ENCODE measurements at places on chromosomes 7 and 10.
A peak's percentile ranks its signal among the peaks of the same experiment; 100 is the strongest.

GRCh38 chr10:67827811-67828210, 10.2 kb downstream of the DNAJC12 start:
- DNase-seq, result no peak

- DNase-seq, result no peak
Measured at GRCh38 chr10:36023939-36024338, 381.8 kb upstream of the FZD8 start.

- DNase-seq, result no peak
Measured at GRCh38 chr7:44889086-44889781, 3.9 kb upstream of the PURB start.

DNA sequence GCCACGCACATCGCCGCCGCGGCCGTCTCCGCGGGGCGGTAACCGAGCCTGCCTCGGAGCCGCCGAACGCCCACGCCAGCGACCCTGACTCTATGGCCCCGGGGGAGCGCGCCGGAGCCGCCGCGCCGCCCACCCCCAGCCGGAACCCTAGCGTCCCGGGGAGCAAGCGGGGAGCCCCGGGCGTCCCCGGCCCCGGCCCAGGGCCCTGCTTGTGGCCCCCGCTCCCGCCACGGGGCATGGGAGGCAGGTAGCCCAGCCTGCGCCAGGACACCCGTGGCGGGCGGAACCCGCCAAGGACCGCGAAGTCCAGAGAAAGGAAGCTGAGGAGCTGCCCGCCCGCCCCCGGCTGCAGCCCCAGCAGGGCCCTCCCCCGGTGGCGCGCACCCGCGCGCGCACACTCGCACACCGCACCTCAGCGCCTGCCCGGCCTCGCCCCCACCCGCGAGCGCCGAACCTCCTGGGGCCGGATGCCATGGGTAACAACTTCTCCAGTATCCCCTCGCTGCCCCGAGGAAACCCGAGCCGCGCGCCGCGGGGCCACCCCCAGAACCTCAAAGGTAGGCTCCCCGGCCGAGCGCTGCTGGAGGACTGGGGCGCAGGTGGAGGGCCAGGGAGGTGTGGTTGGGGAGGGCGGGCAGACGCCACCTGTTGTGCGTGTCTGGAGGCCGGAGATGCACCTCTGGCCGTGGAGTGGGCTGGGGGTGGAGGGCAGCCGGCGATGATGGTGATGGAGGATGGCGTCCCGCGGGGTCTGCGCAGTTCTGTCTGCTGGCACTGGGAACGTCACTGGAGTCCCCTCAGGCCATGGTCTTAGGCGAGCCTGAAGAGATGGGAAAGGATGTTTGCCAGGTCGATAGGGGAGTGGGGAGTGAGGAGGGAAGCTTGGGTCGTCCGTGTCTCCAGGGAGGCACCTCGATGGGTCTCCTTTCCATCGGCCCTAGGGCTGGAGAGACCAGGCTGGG, 692 bp downstream of the NEURL1 start:
- DNase-seq, result peak; percentile 44

- no peak for DNase-seq
Measured at GRCh38 chr7:91827169-91827568, 53.3 kb downstream of the MTERF1 start.

DNA sequence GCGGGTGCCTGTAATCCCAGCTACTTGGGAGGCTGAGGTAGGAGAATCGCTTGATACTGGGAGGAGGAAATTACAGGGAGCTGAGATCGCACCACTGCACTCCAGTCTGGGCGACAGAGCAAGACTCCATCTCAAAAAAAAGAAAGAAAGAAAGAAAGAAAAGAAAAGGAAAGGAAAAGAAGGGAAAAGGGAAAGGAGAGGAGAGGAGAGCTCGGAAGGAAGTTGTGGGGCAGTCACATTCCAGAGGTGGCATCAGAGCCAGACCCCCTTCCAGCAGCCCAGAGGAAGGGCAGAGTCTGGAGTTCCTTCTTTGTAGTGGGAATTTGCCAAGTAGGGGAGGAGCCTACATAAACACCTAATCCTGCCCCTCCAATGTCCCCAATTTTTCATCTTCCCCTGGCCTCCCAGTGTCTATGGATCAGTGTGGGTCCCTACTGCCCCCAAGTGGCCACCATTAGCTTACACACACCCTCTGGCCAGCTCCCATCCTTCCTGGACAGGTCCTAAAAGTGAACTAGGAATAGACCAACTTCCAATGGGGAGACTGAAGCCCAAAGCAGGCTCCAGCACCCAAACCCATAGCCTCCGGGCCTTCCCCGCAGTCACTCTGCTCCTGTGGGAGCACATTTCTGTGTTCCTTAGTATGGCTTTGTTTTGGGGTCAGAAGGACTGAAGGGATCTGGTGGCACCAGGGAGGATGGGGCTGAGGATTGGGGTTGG, 39.6 kb upstream of the HSPB1 start:
- DNase-seq, result peak; percentile 61

DNA sequence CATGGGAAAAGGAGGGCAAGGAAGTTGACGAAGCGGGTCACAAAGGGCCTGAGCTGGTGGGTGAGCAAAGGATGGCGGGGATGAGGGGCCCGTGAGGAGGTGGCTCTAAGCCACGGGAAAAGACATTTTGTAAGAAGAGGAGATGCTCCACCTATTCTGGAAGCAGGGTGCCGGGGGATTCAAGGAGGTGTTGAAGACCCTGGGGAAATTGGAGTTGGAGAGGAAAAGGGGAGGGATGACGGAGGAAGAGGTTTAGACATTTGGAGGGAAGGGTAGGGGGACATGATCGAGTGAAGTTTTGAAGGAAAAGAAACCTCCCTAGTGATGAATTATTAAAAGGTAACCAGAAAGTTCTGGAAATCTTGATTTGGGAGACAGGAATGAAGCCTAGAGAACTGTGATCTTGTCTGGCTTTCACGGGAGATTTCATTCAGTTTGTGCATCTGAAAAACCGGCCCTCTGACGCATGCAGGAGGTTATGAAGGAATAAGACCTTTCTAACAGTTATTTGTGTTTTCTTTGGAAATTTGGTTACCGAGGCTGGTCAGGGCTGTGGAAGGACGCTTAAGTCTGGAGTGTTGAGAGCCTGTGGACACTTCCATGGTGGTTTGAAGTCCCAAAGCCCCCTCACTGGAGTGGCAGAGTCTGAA, 1.4 kb downstream of the SMO start:
- DNase-seq, result no peak
